SK-N-DZ (cell line): ENCODE measurements at places on chromosomes 13 and 19.

- no peak for DNase-seq
Measured at GRCh38 chr19:18477974-18478373, 40.0 kb upstream of the ISYNA1 start.

GRCh38 chr19:6063576-6064335 is 46.5 kb downstream of the RFX2 start:
- DNase-seq, result no peak

- no peak for DNase-seq
Measured at GRCh38 chr19:35220315-35220921, 8.1 kb downstream of the FAM187B start.

DNA sequence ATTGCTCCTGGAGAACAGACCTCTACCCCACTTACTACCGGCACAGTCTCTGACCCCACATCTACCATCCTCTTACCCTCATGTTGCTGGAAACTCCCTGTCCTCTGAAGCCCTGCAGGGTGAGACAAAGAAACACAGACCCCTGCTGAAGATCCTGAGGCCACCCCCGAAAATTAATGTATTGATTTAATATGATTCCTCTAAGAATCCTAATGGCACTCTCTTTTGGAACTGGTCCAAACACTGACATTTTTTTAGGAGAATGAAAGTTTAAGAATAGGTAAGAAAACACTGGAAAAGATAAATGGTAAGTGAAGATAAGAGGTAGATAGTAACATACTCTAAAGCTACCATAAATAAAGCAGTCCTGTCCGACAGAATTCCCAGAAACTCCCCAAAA is 5.3 kb downstream of the DMKN start:
- DNase-seq, result no peak

- peak; percentile 59 for DNase-seq
Measured at GRCh38 chr13:98144801-98145350, 2.0 kb downstream of the FARP1 start.

- DNase-seq, result no peak
Measured at GRCh38 chr19:44530777-44531176, 1.3 kb upstream of the CEACAM20 start.

- no peak for DNase-seq
Measured at GRCh38 chr13:73040968-73041596, 17.7 kb upstream of the KLF5 start.

GRCh38 chr13:29543230-29544215 is 52.0 kb downstream of the SLC7A1 start:
- no peak for DNase-seq

- DNase-seq, result no peak
Measured at GRCh38 chr19:18438331-18439024, 545 bp upstream of the ISYNA1 start.

- DNase-seq, result no peak
Measured at GRCh38 chr19:2777952-2778683, 5.0 kb downstream of the SGTA start.

DNA sequence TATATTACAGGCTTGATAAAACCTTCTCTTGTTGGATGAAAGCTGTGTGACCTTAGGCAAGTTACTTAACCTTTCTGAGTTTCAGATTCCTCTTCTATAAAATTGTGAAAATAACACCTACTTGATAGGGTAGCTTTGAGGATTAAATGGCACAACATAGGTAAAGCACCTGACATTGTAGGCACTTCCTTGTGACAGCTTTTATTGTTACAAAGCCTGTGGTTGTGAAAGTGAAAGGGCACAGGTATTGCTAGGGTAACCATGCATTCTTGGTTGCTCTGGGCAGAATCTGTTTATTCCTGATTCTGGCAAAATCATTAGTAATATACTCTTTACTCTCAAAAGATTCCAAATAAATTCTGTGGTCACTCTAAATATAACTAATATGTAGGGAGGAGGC is 493.4 kb downstream of the OLFM4 start:
- DNase-seq, result no peak

DNA sequence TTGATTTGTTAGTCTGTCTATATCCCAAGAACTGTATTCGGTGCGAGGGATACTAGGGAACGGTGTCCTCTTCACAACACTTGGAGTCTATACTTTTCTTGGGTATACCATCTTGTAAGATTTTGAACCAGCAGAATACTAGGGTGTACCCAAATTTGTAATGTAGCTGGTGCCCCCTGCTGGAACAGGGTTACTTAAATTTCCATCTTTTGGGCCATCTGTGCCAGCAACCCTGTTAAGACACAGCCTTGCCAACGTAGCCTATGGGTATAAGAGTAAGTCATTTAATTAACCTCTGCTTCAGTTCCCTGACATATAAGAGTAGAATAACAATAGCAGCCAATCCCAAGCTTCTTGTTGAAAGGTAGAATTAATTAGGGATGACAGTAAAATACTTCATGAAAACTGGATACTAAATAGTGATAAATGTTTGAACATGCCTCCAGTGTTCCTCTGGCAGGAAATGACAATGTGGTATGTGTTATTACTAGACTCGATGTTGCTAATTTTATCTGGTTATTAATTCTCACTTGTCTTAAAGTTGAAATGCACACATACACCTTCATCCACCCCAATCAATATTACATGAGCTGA is 607.6 kb downstream of the FGF9 start:
- no peak for DNase-seq

DNA sequence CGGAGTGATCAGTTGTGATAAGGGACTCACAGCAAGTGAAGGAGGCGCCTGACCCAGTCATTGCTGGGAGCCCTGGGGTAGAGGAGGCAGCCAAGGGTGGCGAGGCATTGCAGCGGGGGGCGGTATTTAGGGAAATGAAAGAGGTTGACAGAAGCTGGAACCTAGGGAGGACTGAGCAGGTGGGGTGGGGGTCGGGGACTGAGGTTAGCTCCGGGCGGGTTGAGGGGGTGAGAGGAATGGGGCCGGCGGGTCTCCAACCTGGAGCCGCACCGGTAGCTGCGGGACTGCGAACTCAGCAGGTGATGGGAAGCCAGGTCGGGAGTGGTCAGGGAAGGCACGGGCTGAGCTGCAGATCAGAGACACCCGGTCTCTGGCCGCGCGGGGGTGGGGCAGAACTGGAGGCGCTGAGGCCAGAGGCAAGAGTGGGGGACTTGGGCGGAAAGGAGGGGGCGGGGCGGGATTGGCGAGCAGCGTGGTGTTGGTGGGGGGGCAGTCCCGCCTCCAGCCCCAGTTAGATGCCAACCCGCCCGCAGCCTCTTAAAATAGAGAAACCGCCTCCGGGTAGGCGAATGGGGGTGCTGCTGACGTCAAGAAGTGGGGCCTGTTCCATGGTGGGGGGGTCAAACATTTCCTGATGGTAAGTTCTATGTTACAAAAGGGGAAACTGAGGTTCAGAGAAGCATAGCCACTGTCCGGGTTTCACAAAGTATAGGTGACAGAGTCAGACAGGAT is 1.5 kb downstream of the MAST3 start:
- no peak for DNase-seq

DNA sequence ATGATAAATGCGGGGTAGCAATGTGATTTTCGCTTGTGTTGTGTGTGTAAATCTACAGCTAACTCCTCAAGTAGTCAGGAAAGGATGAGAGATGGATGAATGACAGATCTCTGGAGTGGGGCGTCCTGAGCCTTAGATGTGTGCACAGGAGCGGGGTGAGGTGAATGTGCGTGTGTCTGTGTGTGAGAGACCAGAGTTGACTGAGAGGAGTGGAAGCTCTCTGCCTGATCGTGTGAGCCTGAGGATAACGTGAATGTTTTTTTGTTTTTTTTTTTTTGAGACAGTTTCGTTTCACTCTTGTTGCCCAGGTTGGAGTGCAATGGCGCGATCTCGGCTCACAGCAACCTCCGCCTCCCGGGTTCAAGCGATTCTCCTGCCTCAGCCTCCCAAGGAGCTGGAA is 805 bp downstream of the ZNF461 start:
- no peak for DNase-seq

DNA sequence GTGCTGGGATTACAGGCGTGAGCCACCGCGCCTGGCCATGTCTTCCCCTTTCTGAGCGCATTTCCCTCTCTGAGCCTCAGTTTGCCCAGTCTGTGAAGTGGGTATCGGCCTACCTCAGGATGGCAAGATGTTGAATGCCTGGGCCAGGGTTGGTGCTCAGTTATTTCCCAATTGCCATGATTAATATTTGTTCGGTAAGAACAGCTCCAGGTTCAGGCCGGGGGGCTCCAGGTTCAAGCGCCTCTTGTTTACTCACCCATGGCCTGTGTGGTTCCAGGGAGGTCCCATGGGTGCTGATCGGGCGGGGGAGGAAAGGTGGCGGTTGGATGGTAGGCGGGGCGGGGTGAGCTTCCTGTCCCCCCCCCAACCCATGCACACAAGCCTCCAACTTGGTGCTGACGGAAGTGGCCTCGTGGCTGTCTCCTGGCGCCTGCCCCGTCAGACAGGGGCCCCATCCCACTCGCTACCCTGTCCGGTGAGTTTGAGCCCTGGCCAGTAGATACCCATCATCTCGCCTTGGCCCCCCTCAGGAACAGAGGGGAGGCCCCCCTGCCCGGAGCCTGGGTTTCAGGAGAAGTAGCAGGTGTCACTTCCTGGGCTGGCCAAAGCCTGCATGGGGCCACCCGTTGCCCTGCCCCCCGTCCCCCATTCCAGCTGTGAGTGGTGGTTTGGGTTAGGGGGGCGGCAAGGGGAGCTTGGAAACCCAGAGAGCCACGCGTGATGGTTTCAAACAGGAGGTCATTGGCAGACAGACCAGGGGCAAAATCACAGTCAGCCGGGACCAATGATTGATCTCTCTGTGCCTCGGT is at the start of gene FCHO1:
TSS of gene FCHO1 (plus strand) at position 375 of the 809 bp plus-strand sequence. CDS start 3,688 bp downstream, outside the sequence.
- DNase-seq, result no peak

DNA sequence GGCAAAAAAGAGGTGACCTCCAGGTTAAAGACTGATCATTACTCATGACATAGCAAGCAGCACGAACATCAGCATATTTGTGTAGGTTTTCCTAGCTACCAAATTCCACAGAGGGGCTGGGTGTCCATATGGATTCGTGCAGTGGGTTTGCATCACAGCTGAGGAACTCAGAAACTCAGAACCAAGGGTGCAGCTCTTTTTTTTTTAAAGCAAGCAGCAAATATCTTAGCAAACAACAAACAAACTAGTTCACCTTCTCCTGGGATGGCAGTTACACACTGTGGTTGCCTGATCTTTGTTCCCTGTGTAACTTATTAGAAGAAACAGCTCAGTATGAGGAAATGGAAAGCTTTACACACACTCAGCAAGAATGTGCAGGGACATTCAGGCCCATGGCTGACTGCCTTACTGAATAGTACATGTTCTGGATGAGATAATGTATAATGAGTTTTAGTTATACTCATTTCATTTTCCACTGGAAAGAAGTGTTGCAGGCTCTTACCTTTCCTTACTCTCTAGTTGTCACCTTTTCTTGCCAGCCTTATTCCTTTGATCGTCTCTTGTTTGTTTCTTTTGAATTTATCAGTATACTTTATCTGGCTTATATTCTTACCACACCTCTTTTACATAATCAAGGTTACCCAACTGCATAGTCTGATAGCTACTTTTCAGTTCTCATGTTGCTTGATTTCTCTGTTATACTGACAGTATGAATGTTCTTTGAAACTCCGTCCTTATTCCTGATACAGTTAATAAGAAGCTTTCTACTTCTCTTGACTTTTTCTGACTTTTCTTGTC is 4.3 kb downstream of the NDFIP2 start:
- DNase-seq, result no peak

DNA sequence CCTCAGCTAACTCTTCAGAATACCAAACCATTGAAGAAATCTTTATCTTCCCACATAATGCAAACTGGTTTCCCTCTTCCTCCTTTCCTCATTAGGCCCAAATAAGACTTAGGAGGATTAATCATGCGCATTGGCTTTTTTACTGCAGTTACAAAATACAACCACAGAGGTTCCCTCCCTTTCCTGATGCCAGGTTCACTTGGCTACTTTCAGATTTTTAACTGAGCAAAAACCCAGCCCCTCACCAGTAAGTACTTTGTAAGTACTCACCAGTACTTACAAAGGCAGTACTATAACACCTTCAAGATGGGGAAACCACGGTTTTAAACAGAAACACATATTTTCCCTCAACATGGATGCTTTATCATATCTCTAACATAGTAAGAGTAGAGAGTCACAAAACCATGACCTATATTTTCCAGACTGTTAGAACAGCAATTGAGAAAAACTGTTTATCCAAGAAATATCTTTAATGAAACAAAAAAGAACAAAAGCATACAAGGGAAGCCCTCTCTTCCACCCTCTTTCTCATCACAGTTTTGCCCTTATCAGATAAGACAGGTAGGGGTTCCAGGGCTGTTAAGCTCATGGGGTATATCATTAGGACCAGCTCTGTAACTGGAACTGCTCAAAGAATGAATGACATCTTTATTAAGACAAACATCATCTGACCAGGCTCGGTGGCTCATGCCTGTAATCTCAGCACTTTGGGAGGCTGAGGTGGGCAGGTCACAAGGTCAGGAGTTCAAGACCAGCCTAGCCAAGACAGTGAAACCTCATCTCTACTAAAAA is 12.7 kb downstream of the FOXO1 start:
- no peak for DNase-seq

DNA sequence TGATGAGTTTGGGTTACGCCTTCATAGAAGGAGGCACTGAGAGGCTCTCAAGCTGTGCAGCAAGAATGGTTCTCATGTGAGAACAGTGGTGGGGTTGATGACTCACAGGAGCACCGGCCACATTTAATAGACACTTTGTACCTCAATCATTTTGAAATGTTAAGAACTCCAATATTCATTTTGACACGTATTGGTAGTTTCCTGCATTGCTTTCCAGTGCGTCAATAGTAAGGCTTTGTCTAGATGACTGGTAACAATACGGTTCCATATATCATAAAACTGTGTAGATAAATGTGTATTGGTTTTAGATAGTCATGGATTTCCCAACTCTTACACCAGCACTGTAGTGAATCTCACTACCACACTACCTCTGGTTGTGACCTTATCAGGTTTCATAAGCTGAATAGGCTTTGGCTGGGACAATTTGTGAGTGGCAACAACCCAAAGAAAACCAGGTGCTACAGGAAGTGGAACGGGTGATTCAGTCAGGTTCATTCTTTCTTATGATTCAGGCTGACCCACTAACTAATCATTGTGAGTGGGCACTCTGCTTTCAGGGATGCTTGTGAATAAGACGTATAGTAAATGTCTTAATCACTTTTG is 362.6 kb downstream of the KLF5 start:
- no peak for DNase-seq

GRCh38 chr13:91397595-91397994 is 826 bp upstream of the GPC5 start:
- no peak for DNase-seq

DNA sequence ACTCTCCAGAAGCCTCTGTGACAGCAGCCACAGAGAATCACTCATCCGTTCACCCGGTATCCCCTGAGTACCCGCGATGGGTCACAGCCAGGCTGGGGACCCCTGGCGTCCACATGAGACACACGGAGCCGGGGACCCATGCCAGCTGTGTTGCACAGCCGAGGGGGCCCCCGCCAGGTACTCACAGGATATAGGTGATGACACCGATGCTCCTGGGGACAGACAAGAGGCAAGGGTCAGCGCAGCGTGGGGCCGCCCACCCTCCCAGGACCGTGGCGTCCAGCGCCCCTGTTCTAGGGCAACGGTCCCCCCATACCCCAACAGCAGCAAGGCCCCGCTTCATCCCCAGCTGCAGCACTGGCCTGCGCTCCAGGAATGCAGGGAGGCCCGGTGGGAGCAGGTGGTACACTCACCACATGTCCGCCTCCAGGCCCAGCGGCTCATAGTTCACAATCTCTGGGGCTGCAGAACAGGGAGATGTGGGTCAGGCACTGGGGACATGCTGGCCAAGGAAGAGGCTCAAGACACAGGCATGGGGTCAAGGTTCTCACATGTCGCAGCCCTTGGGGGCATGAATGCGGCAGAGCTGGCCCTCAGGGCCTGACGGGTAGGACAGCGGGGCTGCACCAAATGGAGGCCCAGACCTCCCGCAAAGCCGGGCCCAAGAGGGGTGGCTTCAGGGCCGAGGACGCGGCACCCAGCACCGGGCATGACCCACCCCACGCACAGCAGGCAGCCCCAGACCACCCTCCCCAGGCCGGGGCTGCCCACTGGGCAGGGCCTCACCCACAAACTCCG is 7.2 kb downstream of the DAPK3 start:
- DNase-seq, result no peak
